PC-3 (cell line): ENCODE measurements at places on chromosomes 7 and 10. TPM values are rescaled to one million over a fixed set of nuclear protein-coding genes. Genes with fewer than 3 reads are reported as not detected.
A peak's percentile ranks its signal among the peaks of the same experiment; 100 is the strongest.

GRCh38 chr7:144256112-144256511 lies 8.5 kb downstream of the OR2A7 start:
- H3K27ac ChIP-seq = no peak overlapping the region
- peak; percentile 2 for DNase-seq
- no peak overlapping the region for H3K4me3 ChIP-seq
- H3K4me1 ChIP-seq = no peaks in the 10 kb centered on the region

GRCh38 chr7:139683137-139683921 lies 94.5 kb downstream of the HIPK2 start:
- DNase-seq = peak; percentile 52
- peak overlapping the region; percentile 100 for H3K27ac ChIP-seq
- H3K4me1 ChIP-seq = peaks cover 58% of the 10 kb centered on the region
- peaks cover 46% of the 10 kb centered on the region for H3K36me3 ChIP-seq
- 0 out of 2 replicates have a peak overlapping the region, but pooled peaks have one; percentile 1 for H3K4me3 ChIP-seq

DNA sequence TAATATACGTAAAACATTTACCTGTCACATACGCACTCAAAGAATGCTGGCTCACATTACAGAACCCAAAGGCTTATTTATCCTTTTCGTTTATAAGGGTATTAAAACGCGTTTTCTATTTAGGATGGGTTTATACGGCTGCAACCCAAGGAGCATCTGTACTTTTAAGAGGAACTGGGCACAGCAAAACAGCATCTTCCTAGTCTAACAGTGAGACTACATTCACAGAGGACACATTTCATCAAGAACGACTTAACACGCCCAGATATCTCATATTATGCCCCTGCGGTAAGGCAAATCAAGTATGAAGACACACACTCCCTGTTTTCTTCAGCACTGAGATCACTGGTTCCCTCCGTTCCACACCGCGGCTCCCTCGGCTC lies 533 bp upstream of the DMTF1 start:
- H3K4me3 ChIP-seq = peak overlapping the region; percentile 97
- H3K27me3 ChIP-seq = no peaks in the 10 kb centered on the region
- no peak for DNase-seq
- H3K27ac ChIP-seq = peak overlapping the region; percentile 91
- H3K36me3 ChIP-seq = no peaks in the 10 kb centered on the region

- no peaks in the 10 kb centered on the region for H3K27me3 ChIP-seq
- H3K36me3 ChIP-seq = no peaks in the 10 kb centered on the region
- H3K27ac ChIP-seq = no peak overlapping the region
- H3K4me1 ChIP-seq = no peaks in the 10 kb centered on the region
- H3K4me3 ChIP-seq = no peak overlapping the region
These were observed 76.0 kb upstream of the ARMC3 start for GRCh38 chr10:22851865-22852239.

DNA sequence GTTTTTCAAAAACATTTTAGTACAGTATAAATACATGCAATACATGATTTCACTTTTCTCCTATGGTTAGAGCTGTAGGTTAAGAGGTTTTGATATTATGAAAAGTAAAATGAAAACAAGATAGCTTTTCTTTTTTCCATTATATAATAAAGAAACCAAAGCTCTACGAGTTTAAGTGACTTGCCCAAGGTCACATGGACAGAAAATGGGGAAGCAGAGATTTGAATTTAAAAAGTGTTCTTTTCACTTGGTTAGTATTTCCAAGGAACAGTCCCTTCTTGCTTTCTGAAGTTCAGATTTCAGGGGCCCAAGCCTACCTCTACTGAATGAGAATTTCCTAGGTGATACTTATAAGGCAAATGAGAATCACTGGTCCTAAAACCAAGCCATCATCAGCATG lies 13.2 kb upstream of the MAP3K8 start:
- no peak for DNase-seq
- H3K36me3 ChIP-seq = no peaks in the 10 kb centered on the region
- peaks cover 19% of the 10 kb centered on the region for H3K4me1 ChIP-seq

GRCh38 chr7:157998884-157999552 lies 588.6 kb downstream of the PTPRN2 start:
- no peak overlapping the region for H3K4me3 ChIP-seq
- peaks cover 9% of the 10 kb centered on the region; the same call in 1 of the 2 replicates for H3K4me1 ChIP-seq
- H3K27me3 ChIP-seq = no peaks in the 10 kb centered on the region

GRCh38 chr7:30778255-30779025 lies 7.2 kb downstream of the MINDY4 start:
- no peaks in the 10 kb centered on the region for H3K4me1 ChIP-seq
- H3K36me3 ChIP-seq = no peaks in the 10 kb centered on the region
- DNase-seq = no peak
- H3K4me3 ChIP-seq = no peak overlapping the region
- H3K27ac ChIP-seq = no peak overlapping the region

GRCh38 chr7:84697506-84697905 lies 489.4 kb downstream of the SEMA3D start:
- H3K27ac ChIP-seq = no peak overlapping the region
- H3K4me1 ChIP-seq = peaks cover 18% of the 10 kb centered on the region
- H3K36me3 ChIP-seq = no peaks in the 10 kb centered on the region
- no peaks in the 10 kb centered on the region for H3K27me3 ChIP-seq

GRCh38 chr7:157819455-157819807 lies 482.6 kb downstream of the DNAJB6 start:
- no peaks in the 10 kb centered on the region for H3K27me3 ChIP-seq
- no peak for DNase-seq
- no peak overlapping the region for H3K4me3 ChIP-seq
- H3K36me3 ChIP-seq = no peaks in the 10 kb centered on the region
- no peaks in the 10 kb centered on the region for H3K4me1 ChIP-seq

DNA sequence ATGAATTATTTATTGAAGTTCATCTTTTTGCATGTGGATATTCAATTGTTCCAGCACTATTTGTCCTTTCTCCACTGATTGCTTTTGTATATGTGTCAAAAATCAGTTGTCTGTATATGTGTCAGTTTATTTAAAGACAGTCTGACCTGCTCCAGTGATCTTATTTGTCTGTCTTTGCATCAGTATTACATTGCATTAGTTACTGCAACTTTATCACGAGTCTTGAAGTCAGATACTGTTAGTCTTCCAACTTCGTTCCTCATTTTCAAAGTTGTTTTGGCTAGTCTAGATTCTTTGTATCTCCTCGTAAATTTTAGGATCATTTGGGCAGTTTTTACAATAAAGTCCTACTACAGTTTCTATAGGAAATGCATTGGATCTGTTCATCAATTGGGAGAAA lies 166.4 kb downstream of the CELF2 start:
- no peak for DNase-seq
- no peak overlapping the region for H3K27ac ChIP-seq
- no peaks in the 10 kb centered on the region for H3K4me1 ChIP-seq
- H3K36me3 ChIP-seq = no peaks in the 10 kb centered on the region
- H3K4me3 ChIP-seq = no peak overlapping the region
- H3K27me3 ChIP-seq = no peaks in the 10 kb centered on the region

DNA sequence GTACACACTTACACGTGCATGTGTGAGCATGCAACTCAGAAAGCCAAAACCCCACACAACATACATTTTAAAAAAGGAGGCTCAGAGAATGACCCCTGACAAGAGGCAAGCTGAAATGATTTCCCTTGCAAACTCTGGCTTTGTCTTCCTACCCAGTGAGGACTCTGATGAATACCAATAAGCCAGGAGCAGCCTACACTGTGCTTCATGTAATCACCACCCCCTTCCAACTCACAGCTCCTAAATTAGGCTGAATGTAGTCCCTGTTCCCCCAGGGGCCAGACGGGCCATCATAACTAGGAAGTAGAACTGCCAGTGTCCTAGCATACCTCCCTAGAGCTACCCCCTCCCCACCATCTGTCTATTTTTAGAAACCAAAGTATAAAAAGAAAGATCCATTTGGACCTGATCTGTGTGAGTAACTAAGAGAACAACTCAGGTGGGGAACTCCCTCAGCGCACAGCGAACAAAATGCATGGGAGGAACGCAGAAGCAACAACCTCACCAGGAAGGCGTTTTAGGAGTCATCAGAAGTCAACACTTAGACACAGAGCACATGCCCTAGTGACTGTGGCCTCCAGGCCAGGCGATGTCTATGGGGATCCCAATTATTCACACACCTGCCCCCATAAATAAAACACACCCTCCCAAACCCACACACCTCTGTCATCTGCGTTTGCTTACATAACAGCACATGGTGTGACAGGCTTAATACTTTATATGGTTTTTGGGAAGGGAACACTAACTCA lies 1.9 kb downstream of the DGKI start:
- H3K36me3 ChIP-seq = no peaks in the 10 kb centered on the region
- H3K27me3 ChIP-seq = peaks cover 85% of the 10 kb centered on the region
- H3K4me1 ChIP-seq = no peaks in the 10 kb centered on the region
- DNase-seq = no peak
- H3K4me3 ChIP-seq = no peak overlapping the region

DNA sequence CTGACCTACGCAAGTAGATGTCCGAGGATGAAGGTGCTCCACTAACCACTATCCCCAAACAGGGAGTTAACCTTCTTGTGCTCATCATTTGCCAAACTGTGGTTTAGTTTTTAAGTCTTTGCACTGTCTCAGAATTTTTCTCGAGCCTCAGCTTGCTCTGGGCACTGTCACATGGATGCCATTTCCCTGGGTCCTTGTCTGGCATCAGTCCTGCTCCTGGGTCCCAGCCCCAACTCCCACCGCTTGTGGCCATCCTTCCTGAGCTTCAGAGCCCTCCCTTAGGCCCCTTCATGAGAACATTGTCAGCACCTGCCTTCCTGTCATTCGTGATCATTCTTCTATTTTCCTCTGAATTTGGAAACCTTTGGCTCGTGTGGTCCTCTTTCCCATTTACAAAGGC lies 33.8 kb downstream of the C10orf71 start:
- H3K4me3 ChIP-seq = no peak overlapping the region
- H3K27me3 ChIP-seq = peaks cover 68% of the 10 kb centered on the region
- no peak overlapping the region for H3K27ac ChIP-seq
- H3K36me3 ChIP-seq = no peaks in the 10 kb centered on the region
- DNase-seq = no peak
- no peaks in the 10 kb centered on the region for H3K4me1 ChIP-seq

DNA sequence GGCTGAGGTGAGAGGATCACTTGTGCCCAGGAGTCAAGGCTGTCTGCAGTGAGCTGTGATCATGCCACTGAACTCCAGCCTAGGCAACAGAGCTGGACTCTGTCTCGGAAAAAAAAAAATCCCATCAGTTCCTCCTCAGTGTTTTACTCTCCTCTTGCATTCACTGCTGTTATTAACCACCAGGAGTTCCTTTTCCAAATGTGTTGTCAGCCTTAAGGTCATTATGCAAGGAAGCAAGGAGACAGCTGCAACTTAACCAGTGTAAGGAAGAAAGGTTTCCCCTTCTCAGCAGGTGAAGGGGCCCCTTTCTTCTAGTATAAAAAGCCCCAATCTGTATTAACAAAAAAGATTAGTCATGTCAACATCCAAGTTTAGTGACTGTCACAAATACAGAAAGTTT lies 86.6 kb upstream of the LEP start:
- H3K36me3 ChIP-seq = no peaks in the 10 kb centered on the region
- no peak for DNase-seq
- no peaks in the 10 kb centered on the region for H3K4me1 ChIP-seq
- H3K27me3 ChIP-seq = peaks cover 12% of the 10 kb centered on the region
- no peak overlapping the region for H3K4me3 ChIP-seq
- no peak overlapping the region for H3K27ac ChIP-seq

DNA sequence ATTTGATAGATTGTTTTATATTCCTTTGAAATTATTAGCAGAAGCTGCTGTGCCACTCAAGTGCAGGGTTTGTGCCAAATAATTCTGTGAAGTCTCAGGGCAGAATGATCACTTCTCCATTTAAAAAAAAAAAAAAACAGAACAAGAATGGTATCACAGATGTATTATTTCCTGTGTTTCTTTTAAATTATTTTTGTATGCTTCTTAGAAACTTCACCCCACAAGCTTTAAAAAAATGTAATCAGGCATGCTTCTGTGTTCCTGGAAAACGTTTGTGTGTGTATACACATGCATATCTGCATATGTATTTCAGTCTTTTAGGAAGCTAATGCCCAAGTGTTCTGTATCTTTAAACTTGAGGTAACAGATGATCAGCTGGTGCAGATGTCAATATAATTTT lies 6.3 kb upstream of the CD36 start:
- no peak overlapping the region for H3K4me3 ChIP-seq
- no peak overlapping the region for H3K27ac ChIP-seq
- H3K4me1 ChIP-seq = peaks cover 16% of the 10 kb centered on the region
- no peaks in the 10 kb centered on the region for H3K36me3 ChIP-seq
- no peak for DNase-seq

- no peaks in the 10 kb centered on the region for H3K27me3 ChIP-seq
- H3K4me1 ChIP-seq = no peaks in the 10 kb centered on the region
- DNase-seq = no peak
These were observed 37.8 kb upstream of the FZD9 start for GRCh38 chr7:73395538-73396503.

- H3K27ac ChIP-seq = no peak overlapping the region
- H3K4me1 ChIP-seq = no peaks in the 10 kb centered on the region
- DNase-seq = no peak
- no peaks in the 10 kb centered on the region for H3K36me3 ChIP-seq
- no peak overlapping the region for H3K4me3 ChIP-seq
These were observed 8.3 kb upstream of the FMC1 start for GRCh38 chr7:139332697-139333359.

- no peaks in the 10 kb centered on the region for H3K36me3 ChIP-seq
- no peak overlapping the region for H3K27ac ChIP-seq
- no peak overlapping the region for H3K4me3 ChIP-seq
- no peaks in the 10 kb centered on the region for H3K27me3 ChIP-seq
- H3K4me1 ChIP-seq = no peaks in the 10 kb centered on the region
- DNase-seq = no peak
These were observed 467.1 kb downstream of the SDK1 start for GRCh38 chr7:3767917-3768777.

GRCh38 chr7:102874166-102874829 lies 38.5 kb upstream of the LRRC17 start:
- H3K4me3 ChIP-seq = no peak overlapping the region
- DNase-seq = peak; percentile 89
- peaks cover 52% of the 10 kb centered on the region for H3K4me1 ChIP-seq
- peak overlapping the region; percentile 92 for H3K27ac ChIP-seq
- no peaks in the 10 kb centered on the region for H3K27me3 ChIP-seq
- no peaks in the 10 kb centered on the region for H3K36me3 ChIP-seq

GRCh38 chr10:70851597-70852475 lies 36.1 kb downstream of the SGPL1 start:
- H3K27me3 ChIP-seq = no peaks in the 10 kb centered on the region
- no peak for DNase-seq

The TACR2 gene
- 0.40 TPM in 1 of 2 replicates, not detected in the other for total RNA-seq

The MSMB gene
- total RNA-seq = not detected in 2 replicates

The CUL2 gene
- 119 and 129 TPM in 2 replicates for total RNA-seq

The COL17A1 gene
- total RNA-seq = 1.2 and 1.6 TPM in 2 replicates

The TSPAN33 gene
- total RNA-seq = 23.7 and 26.4 TPM in 2 replicates

The UCMA gene
- not detected in 2 replicates for total RNA-seq

The CLCN1 gene
- total RNA-seq = 0.55 and 0.69 TPM in 2 replicates

The KIN gene
- 2.4 and 7.3 TPM in 2 replicates for total RNA-seq
